ENCODE measurements at places on chromosomes 7 and 10.

GRCh38 chr10:15265056-15265455 lies 96.6 kb upstream of the NMT2 start:
- DNase-seq, result no peak

DNA sequence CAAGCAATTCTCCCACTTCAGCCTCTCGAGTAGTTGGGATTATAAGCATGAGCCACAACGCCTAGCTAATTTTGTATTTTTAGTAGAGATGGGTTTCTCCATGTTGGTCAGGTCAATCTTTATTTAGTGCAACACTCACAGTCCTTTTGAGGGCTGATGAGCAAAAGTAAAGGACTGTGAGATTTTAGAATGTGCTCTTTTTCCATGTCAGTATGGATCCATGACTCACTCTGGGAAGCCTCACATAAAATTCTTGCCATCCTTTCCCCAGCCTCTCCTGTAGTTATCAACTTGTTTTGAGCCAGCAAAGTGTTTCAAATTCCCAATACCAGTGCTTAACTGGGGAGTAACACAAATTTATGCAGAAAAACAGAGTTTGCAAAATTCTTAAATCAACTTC lies 135.8 kb upstream of the CXCL12 start:
- DNase-seq, result no peak

GRCh38 chr7:106679153-106679931 lies 18.4 kb upstream of the CCDC71L start:
- no peak for DNase-seq

- no peak for DNase-seq
Measured at GRCh38 chr7:99099499-99100077, 44.3 kb downstream of the SMURF1 start.

DNA sequence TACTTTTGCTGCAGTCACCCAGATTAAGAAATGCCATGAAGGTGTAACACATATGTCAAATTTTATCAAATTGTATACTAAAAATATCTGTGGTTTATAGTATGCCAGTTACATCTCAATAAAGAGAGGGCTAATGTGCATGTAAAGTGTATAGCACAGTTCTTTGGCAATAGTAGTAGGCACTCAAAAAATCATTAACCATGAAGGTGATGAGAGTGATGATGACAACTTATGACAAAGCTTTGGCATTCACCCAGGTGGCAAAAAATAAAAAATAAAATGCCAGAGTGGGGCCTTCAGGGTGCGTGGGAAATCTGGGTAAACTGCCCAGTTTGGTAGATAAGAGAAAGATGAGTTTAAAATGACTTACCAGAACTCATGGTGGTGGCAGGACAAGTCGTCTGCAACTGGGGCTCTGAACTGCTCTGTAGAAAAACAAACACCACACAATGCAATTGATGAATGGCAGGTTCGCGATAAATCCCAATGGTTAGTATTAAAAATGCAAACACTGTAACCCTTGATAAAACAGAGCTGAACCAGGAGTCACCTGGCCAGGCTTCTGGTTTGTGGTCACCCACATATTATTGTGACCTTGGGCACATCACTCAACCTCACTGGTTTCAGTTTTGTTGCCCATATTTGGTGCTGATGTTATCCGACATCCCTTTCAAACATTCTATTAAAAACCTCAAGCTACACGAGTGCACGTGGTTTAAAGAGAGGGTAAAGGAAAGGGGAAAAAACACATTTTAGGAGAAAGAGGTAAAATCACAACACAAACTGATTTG lies 120.2 kb downstream of the SORBS1 start:
- peak; percentile 32 for DNase-seq

- no peak for DNase-seq
Measured at GRCh38 chr7:151537818-151538561, 18.3 kb upstream of the RHEB start.

DNA sequence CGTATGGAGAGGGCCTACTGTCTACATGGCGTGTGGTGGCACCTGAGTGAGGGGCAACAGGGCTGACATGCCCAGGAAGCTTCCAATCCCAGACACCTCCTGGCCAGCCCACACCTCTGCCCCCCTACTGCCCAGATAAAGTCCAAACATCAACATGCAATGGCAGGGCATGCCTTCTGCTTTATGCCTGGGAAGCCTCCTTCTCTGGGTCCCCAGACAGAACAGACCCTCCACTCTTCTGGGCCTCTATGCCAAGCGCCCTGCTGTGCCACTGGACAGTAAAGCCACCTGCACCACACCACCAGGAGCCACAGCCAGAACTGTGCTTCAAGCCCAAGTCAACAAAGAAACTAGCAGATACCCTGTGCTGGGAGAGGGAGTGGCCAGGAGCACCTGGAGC lies 12.5 kb downstream of the TMEM72 start:
- DNase-seq, result no peak

- DNase-seq, result no peak
Measured at GRCh38 chr7:43781726-43782607, 23.5 kb downstream of the BLVRA start.

GRCh38 chr10:17021656-17022465 lies 107.8 kb downstream of the CUBN start:
- DNase-seq, result no peak

- DNase-seq, result no peak
Measured at GRCh38 chr10:79381804-79382221, 34.5 kb downstream of the PPIF start.

All from NCI-H345 (cell line).